ENCODE measurements at places on chromosomes 3 and 15.

GRCh38 chr15:25710184-25710583 is 152.9 kb downstream of the ATP10A start:
- peak; percentile 19 for DNase-seq

GRCh38 chr3:60932643-60933042 is 318.6 kb downstream of the FHIT start:
- DNase-seq: no peak

GRCh38 chr3:39168156-39168780 is 14.9 kb upstream of the CSRNP1 start:
- no peak for DNase-seq

DNA sequence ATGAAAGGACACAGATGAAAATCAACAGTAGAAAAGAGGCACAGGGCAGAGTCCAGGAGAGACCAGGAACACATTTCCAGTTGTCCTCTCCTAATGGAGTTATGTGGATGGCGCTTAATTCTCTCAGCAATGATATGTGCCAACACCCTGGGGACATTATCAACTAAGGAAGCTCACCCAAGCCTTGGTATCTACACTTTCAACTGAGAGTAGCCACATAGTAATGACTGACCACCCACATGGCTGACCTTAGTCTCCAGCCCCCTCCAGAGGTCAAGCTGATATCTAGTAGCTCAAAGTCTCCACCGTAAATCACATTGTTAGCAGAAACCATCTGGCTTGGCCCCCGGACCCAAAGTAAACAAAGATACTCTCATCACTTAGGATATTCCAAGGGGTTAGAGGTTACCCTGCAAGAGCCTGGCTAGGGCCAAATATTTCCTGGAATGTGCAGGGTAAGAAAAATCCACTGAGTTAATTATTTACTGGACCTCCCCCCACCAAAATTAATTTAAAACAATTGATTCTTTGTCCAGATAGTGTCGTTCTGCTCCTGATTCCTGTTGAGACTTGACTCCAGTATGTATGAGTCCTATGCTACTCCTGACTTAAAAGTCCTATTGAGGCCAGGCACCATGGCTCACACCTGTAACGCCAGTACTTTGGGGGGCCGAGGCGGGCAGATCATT is 24.8 kb downstream of the GABRR3 start:
- DNase-seq: no peak

- no peak for DNase-seq
These were observed 11.3 kb upstream of the LIMD1 start for GRCh38 chr3:45583021-45583851.

- no peak for DNase-seq
These were observed 26.9 kb downstream of the PHC3 start for GRCh38 chr3:170154569-170155143.

- no peak for DNase-seq
These were observed 28.0 kb upstream of the TPRG1 start for GRCh38 chr3:189143771-189144170.

- no peak for DNase-seq
These were observed 310.7 kb downstream of the RBMS3 start for GRCh38 chr3:29591579-29591978.

- DNase-seq: no peak
These were observed 39.3 kb downstream of the OSTN start for GRCh38 chr3:191238321-191238817.

DNA sequence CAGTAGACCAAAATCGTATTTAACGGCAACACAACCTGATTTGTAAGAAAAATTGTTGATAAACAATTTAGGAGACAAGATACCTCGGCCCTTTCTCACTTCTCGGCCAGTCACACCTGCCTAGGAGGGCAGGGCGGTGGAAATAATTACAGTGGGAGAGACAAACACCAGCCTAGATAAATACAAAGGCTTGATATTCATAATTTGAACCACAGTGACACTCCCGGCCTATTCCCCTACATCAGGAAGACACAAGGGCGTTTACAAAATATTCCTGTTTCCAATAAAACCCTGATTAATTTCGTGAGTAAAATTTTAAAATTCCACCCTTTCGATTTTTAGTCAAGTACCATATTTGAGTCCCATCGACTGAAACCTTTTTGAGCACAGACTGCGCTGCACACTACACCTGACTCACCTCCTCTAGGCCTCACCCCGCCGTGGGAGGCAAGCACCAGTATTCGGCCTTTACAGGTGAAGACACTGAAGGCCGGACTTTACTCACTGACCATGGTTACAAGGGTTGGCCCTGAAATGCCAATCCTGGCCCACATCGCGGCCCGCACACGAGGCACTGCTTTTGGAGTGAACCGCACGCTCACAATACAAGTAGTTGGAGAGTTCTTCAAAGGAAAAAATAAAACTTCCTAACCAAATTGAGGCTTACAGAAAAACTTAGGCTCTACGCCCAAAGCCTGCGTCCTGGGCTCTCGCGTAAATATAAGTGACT is 794 bp downstream of the ARPP19 start:
- DNase-seq: peak; percentile 26

GRCh38 chr15:49466119-49466518 is 43.1 kb downstream of the FGF7 start:
- DNase-seq: no peak

- peak; percentile 21 for DNase-seq
These were observed 9.4 kb downstream of the NAA50 start for GRCh38 chr3:113736548-113737089.

- no peak for DNase-seq
These were observed 374.6 kb downstream of the EPHB1 start for GRCh38 chr3:135169651-135170050.

DNA sequence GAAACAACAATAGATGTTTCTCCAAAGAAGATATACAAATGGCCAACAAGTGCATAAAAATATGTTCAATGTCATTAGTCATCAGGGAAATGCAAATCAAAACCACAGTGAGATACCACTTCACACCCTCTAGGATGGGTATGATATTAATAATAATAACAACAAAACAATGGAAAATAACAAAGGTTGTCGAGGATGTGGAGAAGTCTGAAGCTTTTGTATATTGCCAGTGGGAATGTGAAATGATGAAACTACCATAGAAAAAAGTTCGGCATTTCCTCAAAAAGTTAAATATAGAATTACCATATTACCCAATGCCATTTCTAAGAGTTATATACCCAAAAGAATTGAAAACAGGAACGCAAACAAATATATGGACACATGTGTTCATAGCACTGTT is 10.8 kb downstream of the BHLHE40 start:
- no peak for DNase-seq

DNA sequence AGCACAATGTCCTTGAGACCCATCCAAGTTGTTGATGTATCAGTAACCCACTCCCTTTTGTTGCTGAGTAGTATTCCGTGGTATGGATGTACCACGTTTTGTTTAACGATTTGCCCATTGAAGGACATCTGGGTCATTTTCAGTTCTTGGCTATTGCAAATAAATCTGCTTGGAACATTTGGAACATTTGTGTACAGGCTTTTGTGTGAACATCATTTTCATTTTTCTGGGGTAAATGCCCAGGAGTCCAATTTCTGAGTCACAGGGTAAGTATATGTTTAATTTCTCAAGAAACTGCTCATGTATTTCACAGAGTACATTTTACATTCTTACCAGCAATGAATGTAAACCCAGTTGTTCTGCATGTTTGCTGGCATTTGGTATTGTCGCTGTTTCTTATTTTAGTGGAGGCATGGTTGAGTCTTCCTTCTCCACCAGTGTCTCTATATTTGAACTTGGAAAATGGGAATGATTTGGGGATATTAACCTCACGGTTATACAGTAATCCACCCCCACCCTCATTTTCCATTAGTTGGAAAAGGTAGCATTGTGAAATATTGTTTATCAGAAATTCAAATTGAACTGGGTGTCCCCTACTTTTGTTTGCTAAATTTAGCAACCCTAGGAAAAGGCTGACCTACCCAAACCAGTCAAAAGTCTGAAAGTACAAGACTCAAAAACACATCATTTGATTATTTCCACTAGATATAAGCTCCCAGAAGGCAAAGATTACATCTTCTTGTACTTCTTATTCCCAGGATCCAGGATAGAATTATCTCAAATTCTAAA is 30.8 kb downstream of the POMGNT2 start:
- DNase-seq: no peak

- DNase-seq: no peak
These were observed 81.1 kb downstream of the BTD start for GRCh38 chr3:15682561-15683185.

GRCh38 chr3:44962621-44963393 is 13.2 kb downstream of the ZDHHC3 start:
- DNase-seq: peak; percentile 96

DNA sequence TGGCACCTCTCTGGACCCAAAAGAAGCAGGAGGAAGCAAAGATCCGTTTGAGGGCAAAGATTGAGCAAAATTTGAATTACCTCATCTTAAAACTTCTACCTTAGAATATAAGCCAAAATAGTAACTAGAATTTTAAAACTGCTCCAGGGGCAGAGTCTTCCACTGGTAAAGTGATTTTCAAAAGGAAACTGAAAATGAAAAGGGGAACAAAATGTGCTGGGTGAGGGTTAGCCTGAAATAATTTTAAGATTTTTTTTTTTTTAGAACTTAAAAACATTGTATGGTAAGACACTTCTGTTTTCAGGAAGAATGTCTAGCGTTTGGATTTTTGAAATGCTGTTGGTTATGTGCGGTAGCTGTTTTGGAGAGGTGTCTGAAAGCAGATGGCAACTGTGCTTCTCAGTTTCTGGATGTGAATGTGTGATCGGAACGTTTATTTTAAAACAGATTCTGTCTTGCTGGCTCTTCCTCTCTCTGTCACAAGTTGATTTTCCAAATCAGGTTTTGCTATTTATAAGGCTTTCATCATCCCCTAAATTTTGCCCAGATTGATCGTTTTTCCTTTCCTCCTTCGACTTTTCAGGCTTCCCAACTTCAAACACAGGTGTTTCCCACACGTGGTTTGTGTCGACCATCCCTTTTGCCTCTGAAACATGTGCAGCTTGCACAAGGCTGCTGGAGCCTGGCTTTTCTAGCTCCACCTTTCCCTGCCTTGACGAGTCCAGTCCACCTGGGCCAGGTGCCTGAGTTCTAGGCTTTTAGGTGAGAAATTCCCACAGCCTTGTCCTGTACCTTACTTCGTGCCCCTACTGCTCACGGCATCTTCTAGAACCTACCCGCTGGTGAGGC is 3.3 kb downstream of the LRRK1 start:
- DNase-seq: no peak

- DNase-seq: no peak
These were observed 9.9 kb downstream of the UQCC5 start for GRCh38 chr3:52546111-52546901.

- DNase-seq: no peak
These were observed 588.4 kb downstream of the NAALADL2 start for GRCh38 chr3:175447521-175447920.

DNA sequence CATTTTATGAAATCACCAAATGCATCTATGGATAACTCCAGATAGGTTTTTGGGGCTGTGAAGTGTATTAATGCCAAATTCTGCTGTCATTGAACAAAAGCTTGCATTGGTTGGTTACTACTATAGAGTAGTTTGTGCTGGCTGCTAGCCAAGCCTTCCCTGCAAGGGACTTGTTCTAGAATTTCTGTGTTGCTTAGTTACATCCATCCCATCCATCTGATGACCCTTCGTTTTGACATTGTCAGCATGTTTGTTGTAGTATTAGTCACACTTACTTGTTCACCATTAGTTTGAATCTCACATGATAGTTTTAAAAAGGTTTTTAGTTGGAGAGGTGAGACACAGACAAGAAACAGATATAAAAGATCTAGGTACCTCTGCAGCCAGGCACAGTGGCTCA is 7.0 kb upstream of the NIPA2 start:
- no peak for DNase-seq

DNA sequence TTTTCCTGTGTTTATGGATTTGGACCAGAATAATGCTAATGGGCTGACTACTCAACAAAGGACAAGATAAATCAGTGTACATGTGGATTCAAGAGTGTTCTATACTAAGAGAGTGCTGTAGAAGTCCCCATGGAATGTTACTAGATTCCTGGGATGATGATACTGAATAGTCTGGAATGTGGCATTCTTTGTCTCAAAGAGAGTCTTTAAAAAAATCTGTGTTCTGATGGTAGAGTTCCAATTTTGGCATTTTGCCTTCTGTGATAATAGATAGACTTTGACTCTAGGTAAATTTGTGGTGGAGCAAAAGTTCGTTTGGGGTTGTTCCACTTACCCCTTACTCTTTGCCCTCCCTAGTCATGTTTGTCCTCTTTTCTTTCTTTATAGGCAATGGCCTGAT is 43.7 kb downstream of the NMD3 start:
- DNase-seq: no peak

GRCh38 chr3:151146071-151146730 is 56.8 kb downstream of the GPR171 start:
- peak; percentile 70 for DNase-seq

GRCh38 chr3:142636050-142636449 is 39.9 kb downstream of the PLS1 start:
- DNase-seq: no peak

- no peak for DNase-seq
These were observed 40.5 kb downstream of the RTP1 start for GRCh38 chr3:187237741-187238140.

- no peak for DNase-seq
These were observed 79.6 kb downstream of the IGF2BP2 start for GRCh38 chr3:185744997-185745843.

GRCh38 chr15:50335251-50335650 is 19.7 kb downstream of the GABPB1 start:
- DNase-seq: no peak

DNA sequence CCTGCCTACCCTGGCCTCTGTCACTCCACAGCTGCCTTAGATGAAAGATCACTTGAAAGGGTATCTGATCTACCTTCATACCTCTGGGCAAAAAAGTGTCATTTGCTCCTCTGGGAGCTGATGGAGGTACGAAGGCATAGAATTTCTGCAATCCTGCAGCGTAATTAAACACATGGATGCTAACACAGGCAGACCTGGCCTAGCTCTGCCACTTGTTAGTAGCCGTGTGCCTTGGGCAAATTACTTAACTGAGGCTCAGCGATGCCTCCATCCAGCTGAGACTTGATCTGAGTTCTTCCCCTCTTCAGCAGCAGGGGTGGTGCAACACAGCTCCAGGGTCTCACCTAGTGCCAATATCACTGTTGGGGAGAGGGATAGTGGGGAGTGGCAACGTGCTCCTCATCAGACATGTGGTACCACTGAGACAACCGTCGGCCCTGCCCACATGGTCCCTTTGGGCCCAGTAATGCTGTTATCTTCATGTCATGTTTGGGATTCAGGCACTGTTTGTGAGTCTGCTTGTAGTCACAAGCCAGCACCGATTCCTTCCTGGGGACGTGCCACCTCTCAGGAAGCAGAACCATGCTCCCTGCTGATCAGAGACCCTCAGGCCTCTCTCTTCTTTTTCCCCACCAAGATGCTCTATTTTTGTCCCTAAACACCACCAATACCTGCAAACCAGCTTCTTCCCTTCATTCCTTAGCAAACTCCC is 34.1 kb upstream of the PIAS1 start:
- no peak for DNase-seq

DNA sequence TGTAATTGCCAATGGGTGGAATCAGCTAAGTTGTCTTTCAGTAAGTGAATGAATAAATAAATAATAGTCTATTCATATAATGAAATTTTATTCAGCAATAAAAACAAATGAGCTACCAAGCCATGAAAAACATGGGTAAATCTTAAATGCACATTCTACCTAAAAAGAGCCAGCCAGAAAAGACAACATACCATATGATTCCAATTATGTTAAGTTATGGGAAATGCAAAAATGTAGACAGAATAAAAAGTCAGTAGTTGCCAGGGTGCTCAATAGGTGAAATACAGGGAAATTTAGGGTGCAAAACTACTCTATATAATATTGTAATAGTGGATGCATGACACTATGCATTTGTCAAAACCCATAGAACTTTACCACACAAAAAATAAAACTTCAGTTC is 277.2 kb upstream of the EPHA6 start:
- no peak for DNase-seq

GRCh38 chr3:58169371-58169770 is 41.4 kb downstream of the DNASE1L3 start:
- no peak for DNase-seq
